Osteocyte (in vitro differentiated cells): ENCODE measurements at places on chromosomes 16 and 17.

DNA sequence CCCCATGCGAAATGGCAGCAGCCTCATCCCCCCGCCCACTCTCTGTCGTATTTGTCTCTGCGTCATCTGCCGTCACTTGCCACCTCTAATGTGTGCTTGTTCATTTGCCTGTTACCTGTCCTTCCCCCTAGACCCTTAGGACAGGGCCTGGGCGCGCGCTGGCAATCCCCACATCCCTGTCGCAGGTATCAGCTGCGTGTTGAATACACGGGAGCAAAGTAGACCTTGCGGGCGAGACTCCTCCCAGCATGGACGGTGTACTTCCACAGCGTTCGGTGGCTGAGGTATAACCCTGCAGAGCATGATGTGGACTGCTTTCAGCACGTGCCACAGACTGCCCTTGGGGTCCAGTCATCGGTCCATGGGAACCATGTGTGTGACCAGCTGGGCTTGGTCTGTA lies 170.1 kb upstream of the CHMP6 start:
- no peak for DNase-seq

GRCh38 chr17:64297467-64298088 lies 34.5 kb upstream of the TEX2 start:
- no peak for DNase-seq

- no peak for DNase-seq
These were observed 4.6 kb downstream of the IRF8 start for GRCh38 chr16:85903559-85903958.

GRCh38 chr17:79691931-79692330 lies 38.8 kb upstream of the ENPP7 start:
- no peak for DNase-seq

- no peak for DNase-seq
These were observed 7.3 kb upstream of the KCTD5 start for GRCh38 chr16:2675021-2675420.

DNA sequence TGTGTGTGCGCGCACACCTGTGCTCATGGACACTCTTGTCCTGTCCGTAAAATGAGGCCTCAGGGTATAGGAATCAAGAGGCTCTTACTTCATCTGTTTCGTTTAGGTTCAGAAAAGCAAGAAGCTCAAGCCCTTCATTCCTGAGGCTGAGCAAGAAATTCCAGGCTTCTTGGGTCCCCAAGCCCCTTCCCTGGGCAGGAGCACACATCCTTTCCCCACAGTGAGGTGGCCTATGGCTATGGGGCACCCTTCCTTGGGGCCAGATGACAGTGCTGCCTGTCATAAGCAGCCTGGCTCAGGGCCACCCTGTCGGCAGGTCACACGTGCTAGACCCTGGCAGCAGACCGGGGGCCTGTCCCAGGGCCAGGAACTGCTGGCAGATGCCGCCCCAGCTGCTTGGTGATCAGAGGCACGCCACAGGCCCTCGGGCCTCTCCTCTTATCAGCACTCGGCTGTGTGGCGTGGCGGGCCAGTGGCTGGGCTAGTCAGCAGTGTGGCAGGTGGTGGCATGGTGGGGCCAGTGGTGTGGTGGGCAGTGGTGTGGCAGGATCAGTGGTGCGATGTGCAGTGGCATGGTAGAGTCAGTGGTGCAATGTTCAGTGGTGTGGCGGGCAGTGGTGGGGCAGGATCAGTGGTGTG lies 50.2 kb downstream of the NKD1 start:
- DNase-seq = no peak

DNA sequence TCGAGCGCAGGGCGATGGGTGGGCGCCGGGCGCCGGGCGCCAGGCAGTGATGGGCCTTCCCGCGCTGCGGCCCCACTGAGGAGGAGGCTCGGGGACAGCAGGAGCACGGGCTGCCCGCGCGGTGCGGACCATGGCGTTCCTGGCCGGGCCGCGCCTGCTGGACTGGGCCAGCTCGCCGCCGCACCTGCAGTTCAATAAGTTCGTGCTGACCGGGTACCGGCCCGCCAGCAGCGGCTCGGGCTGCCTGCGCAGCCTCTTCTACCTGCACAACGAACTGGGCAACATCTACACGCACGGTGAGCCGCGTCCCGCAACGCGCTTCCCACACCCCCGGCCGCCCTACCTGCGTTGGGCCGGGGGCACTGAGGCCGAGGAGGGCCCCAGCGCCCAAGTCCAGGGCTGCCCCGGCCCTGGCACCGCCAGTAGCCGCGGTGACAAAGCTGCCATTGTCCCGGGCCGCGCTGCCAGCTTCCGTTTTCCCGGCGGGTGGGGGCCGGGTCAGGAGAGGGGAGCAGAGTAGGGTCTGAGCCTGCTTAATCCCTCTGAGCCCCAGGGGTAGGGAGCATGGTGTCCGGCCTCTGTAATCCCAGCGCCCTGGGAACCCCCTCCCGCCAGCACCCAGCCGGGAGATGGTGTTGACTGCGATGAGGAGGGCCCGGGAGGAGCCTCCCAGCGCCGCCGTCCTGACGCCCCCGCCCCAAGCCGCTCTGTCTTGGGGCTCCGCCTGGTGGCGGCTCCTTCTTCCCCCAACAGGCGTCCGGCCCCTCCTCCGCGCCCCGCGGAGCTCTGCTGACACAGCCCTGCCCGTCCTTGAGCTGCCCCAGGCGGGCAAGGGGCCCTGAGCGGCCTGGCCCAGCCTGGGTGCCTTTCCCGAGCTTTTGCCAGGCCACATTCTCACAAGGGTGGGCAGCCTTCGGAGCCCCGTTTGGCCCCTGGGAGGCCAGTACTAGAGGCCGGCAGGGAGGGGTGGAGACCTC lies 685 bp downstream of the PAQR4 start:
- DNase-seq = no peak

- no peak for DNase-seq
These were observed 774.0 kb upstream of the RBFOX1 start for GRCh38 chr16:6558661-6559060.

DNA sequence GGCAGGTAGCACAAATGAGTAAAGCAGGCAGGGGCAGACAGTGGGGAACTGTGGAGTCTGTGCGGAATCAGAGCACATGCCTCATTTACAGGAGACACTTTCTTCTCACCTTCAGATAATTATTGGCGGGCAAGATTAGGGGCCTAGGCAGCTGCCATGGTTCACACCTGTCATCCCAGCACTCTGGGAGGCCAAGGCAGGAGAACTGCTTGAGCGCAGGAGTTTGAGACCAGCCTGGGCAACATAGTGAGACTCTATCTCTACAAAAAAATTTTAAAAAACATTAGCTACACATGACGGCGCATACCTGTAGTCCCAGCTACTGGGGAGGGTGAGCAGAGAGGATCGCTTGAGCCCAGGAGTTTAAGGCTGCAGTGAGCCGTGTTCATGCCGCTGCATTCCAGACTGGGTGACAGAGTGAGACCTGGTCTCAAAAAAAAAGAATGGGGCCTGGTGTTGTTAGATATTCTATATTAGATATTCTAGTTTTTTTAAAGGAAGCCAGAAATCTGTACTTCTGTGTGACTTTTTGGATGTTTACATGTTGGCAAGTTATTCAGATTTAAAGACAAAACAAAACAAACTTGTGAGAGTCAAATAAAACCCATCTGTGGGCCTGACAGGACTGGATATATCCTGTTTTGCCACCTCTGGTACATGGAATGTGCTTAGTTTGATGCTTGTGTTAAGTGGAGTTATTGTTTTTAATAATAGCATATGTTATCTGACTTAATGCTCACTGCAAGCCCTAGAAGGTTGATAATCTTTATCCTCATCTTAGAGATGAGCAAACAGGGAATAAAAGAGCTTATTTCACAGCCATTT lies 4.9 kb upstream of the LPCAT2 start:
- no peak for DNase-seq

DNA sequence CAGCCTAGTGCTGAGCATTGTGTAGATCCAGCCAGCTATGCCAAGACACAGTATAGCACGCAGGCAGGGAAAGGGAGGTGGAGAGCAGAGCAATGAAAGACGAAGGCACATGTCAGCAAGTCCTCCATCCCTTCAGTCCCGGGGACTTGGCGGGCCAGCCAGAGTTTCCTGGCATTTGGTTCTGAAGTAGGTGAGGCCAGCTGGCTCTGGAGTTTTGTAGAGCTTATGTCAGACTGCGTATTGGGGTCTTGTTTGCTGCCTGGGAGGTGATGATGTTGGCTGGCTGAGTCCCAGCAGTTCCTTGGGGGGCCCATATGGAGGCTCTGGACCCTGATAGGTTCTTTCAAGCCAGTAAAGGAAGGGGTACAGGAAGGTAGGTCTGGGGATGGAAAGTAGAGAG lies 55.7 kb upstream of the AKTIP start:
- DNase-seq = no peak

GRCh38 chr16:6682142-6682811 lies 650.4 kb upstream of the RBFOX1 start:
- peak; percentile 69 for DNase-seq

DNA sequence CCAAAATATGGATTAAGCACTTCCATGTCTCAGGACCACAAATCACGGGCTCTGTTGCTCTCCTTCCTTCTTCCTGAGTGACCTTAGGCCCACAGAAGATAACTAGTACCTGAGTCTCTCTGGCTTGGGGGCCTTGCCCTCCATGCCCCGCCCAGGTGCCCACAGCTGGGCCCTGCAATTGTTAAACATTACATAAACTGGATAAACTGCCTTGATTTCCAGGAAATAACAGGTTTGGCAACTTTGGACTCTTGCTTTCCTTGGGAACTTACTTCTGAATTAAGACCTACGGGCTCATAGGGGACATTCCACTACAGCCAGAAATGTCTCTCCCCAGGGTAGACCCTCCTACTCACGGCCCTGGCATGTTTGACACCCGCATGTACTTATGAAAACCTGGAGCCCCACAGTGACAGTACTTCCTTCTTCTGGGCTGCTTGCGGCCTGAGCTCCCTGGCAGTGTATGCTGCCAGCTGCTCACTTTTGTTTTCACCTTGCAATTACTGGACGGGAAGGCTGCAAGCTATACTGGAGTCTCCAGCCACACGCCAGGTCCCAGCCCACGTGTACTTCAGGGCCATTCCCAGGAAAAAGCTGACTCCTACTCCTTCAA lies 2.3 kb upstream of the UBALD2 start:
- DNase-seq = no peak
